ENCODE measurements at places on chromosomes 12 and 14.

DNA sequence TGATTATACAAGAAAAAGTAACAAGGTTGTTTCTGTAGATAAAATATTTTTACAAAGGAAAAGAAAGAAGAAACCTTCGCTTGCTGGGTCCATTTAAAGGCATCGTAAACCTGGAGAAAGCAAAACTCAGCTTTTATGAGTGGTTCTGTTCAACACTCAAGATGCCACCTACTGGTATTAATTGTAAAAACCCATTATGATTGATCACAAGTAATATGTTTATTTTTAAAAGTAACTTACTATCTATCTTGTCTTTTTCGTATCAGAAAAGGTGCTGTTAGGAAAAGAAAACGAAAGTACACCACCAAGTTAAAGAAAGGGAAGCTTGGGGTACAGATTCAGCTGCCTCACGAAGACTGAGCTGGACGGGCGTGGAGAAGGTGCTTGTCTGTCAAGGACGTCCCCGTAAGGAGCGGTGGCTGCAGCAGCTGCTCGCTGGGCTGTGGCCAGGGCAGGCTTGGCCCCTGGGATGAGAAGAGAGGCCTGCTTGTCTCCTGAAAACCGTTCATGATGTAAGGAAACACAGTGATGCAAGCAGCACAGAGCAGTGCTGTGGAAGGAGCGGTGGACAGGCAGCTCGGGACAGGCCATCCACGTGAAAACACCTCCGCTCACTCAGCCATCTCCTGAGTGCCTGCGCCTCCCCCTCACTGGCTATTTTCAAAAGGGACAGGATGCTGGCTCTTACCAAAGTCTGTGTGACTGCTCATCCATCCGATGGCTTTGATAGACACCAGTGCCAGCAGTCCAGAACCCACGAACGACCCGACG is 25.0 kb downstream of the SLC15A4 start:
- DNase-seq: no peak

GRCh38 chr14:75794615-75795038 is 133.6 kb downstream of the TTLL5 start:
- DNase-seq: no peak

DNA sequence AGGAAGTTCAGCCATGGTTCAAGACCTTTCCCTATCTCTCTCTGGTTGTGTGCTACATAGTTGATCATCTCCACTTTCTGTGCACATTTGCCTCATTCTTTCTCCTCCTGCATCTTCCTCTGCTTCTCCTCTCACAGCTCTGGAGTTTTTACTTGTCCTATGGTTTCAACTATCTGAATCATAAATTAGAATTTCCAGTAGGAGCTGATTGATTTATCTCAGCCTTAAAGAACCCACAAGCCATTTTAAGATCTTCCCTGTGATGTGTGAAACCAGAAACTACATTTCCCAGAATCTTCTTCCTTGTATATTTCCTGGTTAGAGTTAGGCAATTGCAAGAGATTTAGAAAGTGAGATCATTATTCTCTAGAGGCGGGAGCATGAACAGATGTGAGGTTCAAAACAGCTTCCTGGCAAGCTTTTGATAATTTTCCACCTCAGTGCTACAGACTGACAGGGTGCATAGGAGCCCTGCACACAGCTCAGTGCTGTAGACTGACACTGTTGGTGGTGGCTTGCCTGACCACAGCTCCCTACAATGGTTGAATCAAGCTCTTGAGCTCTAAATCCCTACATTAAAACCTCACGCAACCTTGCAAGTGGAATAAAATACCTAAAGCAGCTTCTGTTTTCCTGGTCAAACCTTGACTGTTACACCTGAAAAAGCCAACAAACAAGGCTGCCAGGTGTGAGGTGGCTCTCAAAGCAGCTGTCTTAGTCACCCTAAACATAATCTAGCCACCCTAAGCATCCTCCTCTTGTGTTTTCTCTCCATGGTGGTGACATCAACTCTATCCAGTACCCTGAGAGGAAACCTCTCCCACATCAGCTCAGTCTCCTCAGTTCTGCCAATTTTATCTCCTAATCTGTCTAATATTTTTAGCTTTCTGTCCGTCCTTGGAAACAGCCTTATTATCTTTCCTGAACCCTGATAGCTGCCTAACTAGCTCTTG is 21.5 kb upstream of the IFNG start:
- no peak for DNase-seq

- no peak for DNase-seq
Observed at GRCh38 chr14:92789457-92790089, 4.5 kb upstream of the GOLGA5 start.

- DNase-seq: peak; percentile 3
Observed at GRCh38 chr14:67241411-67242167, at the start of gene PALS1. Gene PALS1 (plus strand): TSS chr14:67241435. CDS start chr14:67279171, 37,736 bp downstream.

DNA sequence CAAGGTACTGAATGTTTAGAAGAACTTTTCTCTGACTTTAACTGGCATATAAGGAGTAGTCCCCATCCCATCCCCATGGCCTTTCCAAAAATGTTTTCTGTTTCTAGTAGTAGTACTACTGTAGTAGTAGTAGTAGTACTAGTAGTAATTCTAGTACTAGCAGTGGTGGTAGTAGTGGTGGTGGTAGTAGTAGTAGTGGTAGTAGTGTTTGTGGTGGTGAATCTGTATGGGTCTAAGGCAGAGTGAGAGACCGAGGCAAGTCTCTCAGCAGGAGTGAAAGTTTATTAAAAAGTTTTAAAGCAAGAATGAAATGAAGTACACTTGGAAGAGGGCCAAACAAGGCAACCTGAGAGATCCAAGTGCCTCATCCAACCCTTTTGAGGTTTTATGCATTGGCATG is 58.6 kb downstream of the FOXN4 start:
- no peak for DNase-seq

GRCh38 chr12:94240171-94240570 is 91.8 kb downstream of the PLXNC1 start:
- DNase-seq: no peak

DNA sequence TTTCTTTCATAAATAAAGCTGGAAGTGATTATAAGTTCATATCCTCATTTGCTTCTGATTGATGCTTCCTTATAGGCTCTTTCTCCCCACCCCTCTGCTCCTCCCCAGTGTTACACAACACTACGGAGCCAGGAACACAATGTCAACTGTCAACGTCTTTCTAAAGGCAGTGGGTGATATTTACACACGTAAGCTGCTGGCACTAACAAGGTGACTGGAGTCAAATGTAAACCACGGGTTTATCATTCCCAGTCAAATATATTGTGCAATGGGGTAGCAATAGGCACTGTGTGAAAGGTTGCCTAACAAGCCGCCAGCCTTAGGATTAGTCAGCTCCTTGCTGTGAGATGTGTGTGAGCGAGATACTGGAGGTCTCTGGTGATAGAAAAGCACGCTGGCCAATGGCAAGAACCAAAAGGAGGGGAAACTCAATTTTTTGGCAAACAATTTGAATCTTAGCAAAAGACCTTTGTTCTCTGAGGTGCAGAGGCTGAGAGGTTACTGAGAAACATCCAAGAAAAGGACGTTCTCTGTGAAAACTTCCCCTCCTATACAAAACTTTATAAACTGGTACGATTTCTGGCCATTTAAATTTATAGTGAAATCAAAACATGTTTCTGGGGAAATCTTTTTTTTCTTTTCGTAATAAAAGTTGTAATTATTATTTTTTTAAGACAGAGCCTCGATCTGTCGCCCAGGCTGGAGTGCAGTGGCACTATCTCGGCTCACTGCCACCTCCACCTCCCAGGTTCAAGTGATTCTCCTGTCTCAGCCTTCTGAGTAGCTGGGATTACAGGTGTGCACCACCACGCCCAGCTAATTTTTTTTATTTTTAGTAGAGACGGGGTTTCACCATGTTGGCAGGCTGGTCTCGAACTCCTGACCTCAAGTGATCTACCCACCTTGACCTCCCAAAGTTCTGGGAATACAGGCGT is 22.3 kb upstream of the HECTD1 start:
- DNase-seq: no peak

- no peak for DNase-seq
Observed at GRCh38 chr12:52518574-52519386, 1.4 kb downstream of the KRT5 start.

- no peak for DNase-seq
Observed at GRCh38 chr12:8559676-8560075, 19.0 kb upstream of the CLEC4E start.

DNA sequence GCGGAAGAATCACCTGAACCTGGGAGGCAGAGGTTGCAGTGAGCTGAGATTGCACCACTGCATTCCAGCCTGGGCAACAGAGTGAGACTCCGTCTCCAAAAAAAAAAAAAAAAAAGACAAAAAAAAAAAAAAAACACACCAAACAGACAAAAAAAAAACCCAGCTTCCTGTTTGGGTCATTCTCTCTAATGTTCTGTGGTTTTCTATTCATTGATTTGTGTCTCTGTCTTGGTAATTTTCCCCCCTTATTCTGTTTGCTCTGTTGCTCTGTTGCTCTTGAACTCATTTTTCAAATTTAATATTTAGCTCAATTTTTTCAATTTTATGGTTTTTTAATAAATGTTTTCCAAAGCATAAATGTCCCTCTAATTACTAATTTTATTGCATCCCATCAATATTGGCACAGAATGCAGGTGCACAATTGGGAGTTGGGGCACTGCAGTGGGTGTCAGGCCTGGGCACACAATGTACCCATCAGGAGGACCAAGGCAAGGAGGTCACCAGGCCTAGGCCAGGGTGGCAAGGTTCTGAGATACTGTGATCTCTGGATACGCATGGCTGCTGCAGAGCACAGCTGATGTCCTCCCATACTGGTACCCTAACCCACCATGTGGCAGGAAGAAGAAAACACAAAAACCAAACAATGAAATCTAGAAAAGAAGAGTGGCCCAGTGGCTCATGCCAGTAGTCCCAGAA is 8.0 kb upstream of the GNPTAB start:
- DNase-seq: no peak

DNA sequence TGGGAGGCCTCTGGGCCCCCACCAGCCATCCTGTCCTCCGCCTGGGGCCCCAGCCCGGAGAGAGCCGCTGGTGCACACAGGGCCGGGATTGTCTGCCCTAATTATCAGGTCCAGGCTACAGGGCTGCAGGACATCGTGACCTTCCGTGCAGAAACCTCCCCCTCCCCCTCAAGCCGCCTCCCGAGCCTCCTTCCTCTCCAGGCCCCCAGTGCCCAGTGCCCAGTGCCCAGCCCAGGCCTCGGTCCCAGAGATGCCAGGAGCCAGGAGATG is 729 bp upstream of the GAPDH start:
- no peak for DNase-seq

DNA sequence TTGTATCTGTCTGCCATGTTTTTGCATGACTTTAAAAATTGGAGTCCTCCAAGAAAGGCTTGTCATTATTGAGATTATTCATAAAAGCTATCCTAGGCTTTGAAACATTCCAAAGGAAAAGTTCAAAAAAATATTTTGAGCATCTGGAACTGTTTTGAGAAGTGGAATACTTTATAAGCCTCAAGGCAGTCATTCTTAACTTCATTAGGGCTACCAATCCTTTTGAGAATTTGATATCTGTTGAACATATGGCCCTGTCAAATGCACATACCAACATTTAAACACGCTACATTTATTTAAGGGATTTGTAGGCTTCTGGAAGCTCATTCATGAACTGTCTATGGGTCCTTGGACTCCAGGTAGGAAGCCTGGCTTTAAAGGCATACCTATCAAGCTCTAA is 77.0 kb downstream of the TMEM117 start:
- no peak for DNase-seq

DNA sequence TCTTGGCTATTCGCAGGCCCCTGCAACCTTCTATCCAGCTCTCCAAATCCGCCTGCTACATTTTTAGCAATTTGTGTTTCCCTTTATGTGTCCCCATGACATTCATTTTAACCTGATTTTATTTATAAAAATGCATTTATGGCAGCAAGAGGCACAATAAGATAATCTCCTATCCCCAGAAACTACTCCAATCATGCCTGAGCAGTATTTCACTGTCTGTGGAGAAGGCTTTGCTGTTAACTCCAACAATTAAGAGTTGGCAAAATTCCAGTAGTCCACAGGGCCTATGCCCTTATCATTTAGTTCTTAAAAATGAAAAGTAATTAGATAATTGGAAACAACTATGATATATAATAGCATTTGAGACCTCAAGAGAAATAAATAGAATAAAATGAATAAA is 462.4 kb downstream of the TRHDE start:
- no peak for DNase-seq

- no peak for DNase-seq
Observed at GRCh38 chr12:23895792-23896218, 53.7 kb downstream of the SOX5 start.

GRCh38 chr12:100572184-100572583 is 1.3 kb upstream of the GAS2L3 start:
- DNase-seq: no peak

- peak; percentile 11 for DNase-seq
Observed at GRCh38 chr12:102883204-102883799, 33.7 kb downstream of the PAH start.

DNA sequence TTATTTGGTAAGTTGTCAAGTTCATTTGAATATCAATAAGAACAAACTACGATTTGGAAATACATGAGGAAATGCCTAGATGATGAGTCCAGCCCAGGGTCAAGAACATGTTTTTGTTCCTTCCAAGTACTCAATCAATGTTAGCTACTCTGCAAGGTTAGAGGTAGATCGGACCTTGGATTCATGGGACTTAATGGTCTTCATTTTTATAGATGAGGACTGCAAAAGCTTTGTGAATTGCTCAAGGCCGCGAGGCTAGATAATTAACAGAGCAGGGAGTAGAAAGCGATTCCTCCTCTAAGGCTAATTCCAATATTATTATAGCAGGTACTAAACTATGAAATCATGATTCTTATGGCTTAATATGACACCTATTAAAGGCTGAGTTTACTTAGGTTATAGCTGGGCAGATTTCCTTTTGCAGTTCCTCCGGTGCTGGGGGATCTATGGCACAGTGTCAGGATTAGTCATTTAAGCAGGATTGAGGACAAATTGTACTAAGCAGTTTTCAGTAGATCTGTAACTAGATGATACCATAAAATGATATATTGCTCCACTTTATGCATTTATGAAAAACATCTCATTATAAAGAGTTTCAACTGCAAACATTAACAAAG is 19.8 kb downstream of the NR1H4 start:
- no peak for DNase-seq

GRCh38 chr12:25816637-25817036 is 141.8 kb upstream of the RASSF8 start:
- DNase-seq: no peak

DNA sequence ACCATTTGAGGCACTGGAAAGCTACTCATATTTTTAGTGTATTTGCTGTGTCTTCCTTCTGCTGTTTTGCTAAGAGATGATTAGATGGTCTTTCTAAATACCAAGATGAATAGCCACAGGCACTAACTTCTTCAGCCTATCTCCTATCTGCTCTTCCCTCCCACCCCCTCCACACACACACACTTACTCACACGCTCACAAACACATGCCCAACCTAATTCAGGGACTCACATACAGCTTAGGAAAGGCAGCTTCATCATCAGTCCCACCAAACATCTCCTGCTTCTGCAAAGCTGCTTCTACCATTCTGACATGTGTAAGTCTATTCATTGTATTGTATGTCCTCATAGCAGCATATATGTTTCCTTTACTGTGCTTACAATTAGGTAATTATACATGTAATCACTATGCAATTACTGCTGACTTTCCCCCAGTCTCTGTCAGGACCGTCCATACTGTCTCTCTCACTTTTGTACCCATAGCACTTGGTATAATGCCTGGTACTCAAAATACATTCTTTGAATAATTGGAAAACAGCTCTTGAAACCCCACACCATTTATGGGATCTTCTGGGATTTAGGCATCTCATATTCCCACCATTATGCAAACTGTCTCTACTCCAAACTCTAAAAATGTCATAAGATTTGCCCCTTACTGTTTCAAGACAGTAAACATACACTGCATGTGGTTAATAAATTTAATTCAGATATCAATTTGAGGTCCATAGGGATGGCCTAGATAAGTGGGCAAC is 83.3 kb upstream of the HIF1A start:
- DNase-seq: no peak

- no peak for DNase-seq
Observed at GRCh38 chr14:104965561-104966231, 12.5 kb downstream of the AHNAK2 start.
